Esophagus muscularis mucosa (tissue), 4 donors: ENCODE measurements at places on chromosomes 11 and 22. TPM values are rescaled to one million over a fixed set of nuclear protein-coding genes. Genes with fewer than 3 reads are reported as not detected.

DNA sequence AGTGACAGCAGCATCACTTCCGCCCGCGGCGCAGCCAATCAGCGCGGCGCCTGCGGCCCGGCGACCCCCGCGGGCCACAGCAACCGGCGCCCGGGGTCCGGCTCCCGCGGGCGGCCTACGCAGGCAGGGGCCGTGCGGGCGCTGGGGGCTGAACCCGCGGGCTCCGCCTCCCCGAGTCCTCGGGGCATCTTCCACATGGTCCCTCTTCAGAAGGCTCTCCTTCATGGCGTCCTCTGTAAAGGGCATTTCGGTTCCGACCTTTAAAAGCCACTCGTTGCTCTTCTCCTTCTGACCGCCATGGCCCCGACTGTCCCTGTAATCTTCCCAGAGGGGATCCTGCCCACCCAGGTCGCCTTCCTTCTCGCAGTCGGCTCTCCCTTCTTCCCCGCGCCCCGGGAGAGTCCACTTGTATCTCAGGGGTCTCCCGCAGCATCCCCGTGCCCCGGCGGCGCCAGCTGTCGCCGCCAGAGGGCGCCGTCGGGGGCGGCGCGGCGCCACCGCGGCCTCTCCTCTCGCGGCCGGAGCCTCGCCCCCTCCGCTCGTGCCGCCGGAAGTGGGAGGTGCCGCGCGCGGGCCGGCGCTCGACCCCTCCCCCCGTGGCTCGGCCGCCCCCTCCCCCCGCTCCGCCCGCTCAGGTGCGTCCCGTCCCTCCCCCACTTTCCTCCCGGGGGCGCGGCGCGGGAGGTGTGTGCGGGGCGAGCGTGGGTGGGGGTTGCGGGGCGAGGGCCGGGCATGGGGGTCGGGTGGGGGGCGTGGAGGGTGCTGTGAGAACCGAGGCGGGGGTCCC lies at the start of gene RNF214:
Gene RNF214, plus strand, starts transcription at position 580 of the 787 bp plus-strand sequence. CDS start 1,602 bp downstream, outside the sequence.
- peak within 1 kb of the TSS; percentile 96 for H3K27ac ChIP-seq
- H3K4me1 ChIP-seq = peaks cover 36% of the 10 kb centered on the region
- DNase-seq = peak; percentile 93
- H3K4me3 ChIP-seq = peak within 1 kb of the TSS; percentile 95
- no peaks in the 10 kb centered on the region for H3K27me3 ChIP-seq

DNA sequence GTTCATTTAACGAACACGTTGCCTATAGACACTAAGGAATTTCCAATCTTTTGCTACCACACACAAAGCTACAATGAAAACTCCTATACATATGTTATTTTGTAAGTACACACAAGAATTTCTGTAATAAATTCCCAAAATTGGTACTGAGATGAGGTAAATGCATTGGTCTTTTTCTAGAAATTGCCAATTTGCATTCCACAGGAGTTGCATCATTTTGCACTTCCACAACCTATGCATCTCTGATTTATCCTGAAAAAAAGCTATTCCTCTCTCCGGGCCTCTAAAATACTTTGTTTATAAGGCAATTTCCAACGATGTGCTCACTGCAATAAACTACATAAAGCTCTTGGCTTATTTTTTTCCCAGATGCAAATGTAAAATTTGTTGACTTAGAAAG lies 24.9 kb downstream of the IMMP1L start:
- no peak for DNase-seq
- H3K36me3 ChIP-seq = no peaks in the 10 kb centered on the region
- H3K4me1 ChIP-seq = no peaks in the 10 kb centered on the region
- no peak overlapping the region for H3K27ac ChIP-seq
- H3K27me3 ChIP-seq = no peaks in the 10 kb centered on the region

GRCh38 chr22:38214302-38215056 lies 12.7 kb downstream of the MAFF start:
- no peak for DNase-seq
- H3K4me1 ChIP-seq = peaks cover 50% of the 10 kb centered on the region
- peak overlapping the region; percentile 49 for H3K27ac ChIP-seq

DNA sequence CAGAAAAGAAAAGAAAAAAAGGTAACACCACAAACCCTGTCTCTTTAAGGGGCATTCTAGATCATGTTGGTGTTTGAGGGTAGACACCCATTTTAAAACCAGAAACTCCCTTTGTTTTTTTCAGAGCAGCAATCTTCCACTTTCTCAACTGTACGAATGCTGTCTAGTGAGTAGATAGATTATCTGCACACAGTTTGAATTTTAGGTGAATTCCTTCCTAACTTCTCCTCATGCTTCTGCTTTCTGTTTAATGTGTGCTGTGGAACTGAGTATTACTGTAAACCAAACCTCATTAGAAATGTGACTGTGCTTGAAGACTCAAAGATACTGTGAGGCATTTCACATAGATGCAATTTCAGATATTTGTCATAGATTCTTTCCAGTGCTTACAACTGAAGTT lies 102.4 kb downstream of the PRMT3 start:
- peaks cover 5% of the 10 kb centered on the region for H3K36me3 ChIP-seq
- no peak overlapping the region for H3K27ac ChIP-seq
- H3K4me3 ChIP-seq = no peak overlapping the region
- no peak for DNase-seq
- H3K4me1 ChIP-seq = no peaks in the 10 kb centered on the region

The CYTH4 gene
- total RNA-seq = 11.6 TPM

The RAG1 gene
- total RNA-seq = 0.42 TPM

DNA sequence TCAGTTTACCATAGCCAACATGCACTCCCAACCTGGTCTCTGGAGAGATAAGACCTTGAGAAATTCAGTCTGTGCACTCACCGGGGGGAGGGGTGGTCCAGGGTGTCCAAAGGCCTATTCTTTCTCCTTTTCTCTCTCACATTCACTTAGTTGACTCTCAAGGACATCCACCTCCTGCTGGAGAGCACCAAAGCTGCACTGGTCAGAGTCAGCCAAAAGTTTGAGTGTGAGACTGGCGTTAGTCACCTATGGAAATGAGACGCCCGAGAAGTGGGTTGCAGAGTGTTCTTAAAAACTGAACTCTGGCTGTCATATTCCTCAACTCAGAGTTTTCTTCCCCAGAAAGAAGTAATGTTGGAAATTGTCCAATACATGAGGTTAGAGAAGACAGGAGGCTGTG lies 5.0 kb upstream of the UBQLNL start:
- H3K36me3 ChIP-seq = no peaks in the 10 kb centered on the region
- H3K27me3 ChIP-seq = no peaks in the 10 kb centered on the region
- no peak for DNase-seq
- H3K4me3 ChIP-seq = no peak overlapping the region

The FAM111B gene
- total RNA-seq = 0.46 TPM

The LUZP2 gene
- total RNA-seq = not detected

The MPZL3 gene
- 0.52 TPM for total RNA-seq

The SCGB2A2 gene
- not detected for total RNA-seq

DNA sequence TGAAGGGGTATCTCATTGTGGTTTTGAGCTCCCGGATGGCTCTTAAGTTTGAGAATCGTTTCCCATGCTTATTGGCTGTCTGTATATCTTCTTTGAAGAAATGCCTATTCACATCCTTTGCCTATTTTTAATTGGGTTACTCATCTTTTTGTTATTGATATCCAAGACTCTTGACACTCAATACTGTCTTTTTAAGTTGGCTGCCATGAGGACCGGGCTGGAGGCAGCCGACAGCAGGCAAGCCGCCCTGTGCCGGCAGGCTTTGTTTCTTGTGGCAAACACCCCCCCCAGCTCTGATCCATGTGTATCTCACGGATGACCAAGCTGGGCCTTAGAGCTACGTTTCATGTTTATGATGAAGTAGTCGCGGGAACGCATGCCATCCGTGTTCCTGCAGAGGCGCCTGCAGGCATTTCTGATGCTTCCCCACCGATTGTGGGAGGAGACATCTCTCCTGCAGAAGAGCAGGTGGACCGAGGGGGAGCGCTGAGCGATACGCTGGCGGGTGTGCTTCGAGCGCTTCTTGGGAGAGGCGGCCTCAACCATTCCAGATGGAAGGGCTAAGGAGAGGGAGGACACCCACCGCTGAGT lies 95.8 kb downstream of the TBC1D22A start:
- no peak overlapping the region for H3K27ac ChIP-seq
- no peaks in the 10 kb centered on the region for H3K4me1 ChIP-seq
- no peaks in the 10 kb centered on the region for H3K36me3 ChIP-seq
- no peaks in the 10 kb centered on the region for H3K27me3 ChIP-seq
- peak; percentile 37 for DNase-seq
- H3K4me3 ChIP-seq = no peak overlapping the region

DNA sequence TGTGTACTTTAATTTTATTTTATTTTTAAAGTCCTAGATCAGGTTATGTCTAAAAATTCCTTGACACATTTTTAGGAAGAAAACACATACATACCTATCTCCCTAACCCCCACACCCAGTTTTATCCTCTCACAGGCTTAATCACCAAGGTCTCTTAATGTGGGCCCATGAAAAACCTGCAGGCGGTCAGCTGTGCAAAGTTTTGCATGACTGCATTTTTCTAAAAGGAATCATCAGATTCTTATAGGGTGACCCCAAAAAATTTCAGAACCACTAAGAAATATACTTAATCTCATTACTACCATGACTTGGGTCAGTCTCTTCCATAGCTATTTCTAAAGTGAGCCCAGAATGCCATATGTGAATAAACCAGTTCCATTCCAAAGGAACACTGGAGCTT lies 19.8 kb downstream of the SAA1 start:
- no peak for DNase-seq
- peaks cover 88% of the 10 kb centered on the region for H3K36me3 ChIP-seq
- H3K27ac ChIP-seq = no peak overlapping the region
- no peak overlapping the region for H3K4me3 ChIP-seq
- no peaks in the 10 kb centered on the region for H3K27me3 ChIP-seq
